ENCODE measurements at places on chromosomes 6 and 20. TPM values are rescaled to one million over a fixed set of nuclear protein-coding genes. Genes with fewer than 3 reads are reported as not detected.

SLC4A11 gene
- total RNA-seq = 0.78 TPM

CLPSL1 gene
- not detected for total RNA-seq

FRMD1 gene
- total RNA-seq = not detected

LRRC1 gene
- total RNA-seq = 0.47 TPM

BPIFA1 gene
- not detected for total RNA-seq

ULBP2 gene
- 9.7 TPM for total RNA-seq

MYLK4 gene
- 0.71 TPM for total RNA-seq

CDSN gene
- not detected for total RNA-seq

R3HDML gene
- not detected for total RNA-seq

CSTF1 gene
- total RNA-seq = 20.7 TPM

TCFL5 gene
- total RNA-seq = 4.8 TPM

BACH2 gene
- total RNA-seq = 162 TPM

SRMS gene
- not detected for total RNA-seq

Measured in CD8-positive, alpha-beta T cell (primary cell).